Endothelial cell of umbilical vein (primary cell): ENCODE measurements at places on chromosomes 3 and 15. TPM values are rescaled to one million over a fixed set of nuclear protein-coding genes. Genes with fewer than 3 reads are reported as not detected.

Gene CLK3
- 69.2 and 75.5 TPM in 2 replicates for total RNA-seq

Gene SEC22C
- 60.7 and 61.9 TPM in 2 replicates for total RNA-seq

Gene LYSMD2
- 8.0 and 8.2 TPM in 2 replicates for total RNA-seq

Gene TNFSF10
- total RNA-seq = 18.5 and 31.2 TPM in 2 replicates

Gene CLDN18
- not detected in 2 replicates for total RNA-seq

Gene ZNF35
- 9.1 and 11.3 TPM in 2 replicates for total RNA-seq

Gene CLCN2
- 6.5 and 9.9 TPM in 2 replicates for total RNA-seq

Gene KLF15
- 1.4 and 3.0 TPM in 2 replicates for total RNA-seq

Gene NUTM1
- total RNA-seq = not detected in 2 replicates

Gene ABTB1
- total RNA-seq = 14.0 and 15.2 TPM in 2 replicates

Gene GP5
- 0.11 TPM in 1 of 2 replicates, not detected in the other for total RNA-seq

Gene SLC30A4
- 3.8 and 3.9 TPM in 2 replicates for total RNA-seq

Gene VPS18
- 32.8 and 33.3 TPM in 2 replicates for total RNA-seq

Gene ROPN1
- total RNA-seq = not detected in 2 replicates

Gene C15orf62
- total RNA-seq = 0.38 and 0.44 TPM in 2 replicates

Gene ALG1L2
- total RNA-seq = not detected in 2 replicates

GRCh38 chr3:177213801-177214535 lies 16.7 kb upstream of the TBL1XR1 start:
- DNase-seq = no peak

DNA sequence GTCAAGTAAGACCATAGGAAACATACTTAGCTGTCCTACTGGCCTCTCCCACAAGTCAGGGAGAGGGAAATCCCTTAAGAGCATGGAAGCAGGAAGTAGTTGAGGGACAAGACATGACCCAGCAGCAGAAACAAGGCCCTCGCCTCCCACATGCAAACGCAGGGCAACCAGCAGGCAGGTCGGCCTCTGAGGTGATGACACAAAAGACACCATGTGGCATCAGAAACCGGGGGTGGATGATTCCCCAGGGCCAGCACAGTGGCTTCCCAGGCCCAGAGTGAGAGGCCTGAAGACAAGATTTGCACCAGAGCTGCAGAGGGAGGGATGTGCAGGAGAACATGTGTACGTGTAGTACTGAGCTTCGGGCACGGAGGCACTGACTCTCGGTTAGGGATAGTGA lies 26.3 kb downstream of the PXYLP1 start:
- no peak for DNase-seq

GRCh38 chr3:13620281-13620680 lies 71.4 kb downstream of the FBLN2 start:
- no peak for DNase-seq

DNA sequence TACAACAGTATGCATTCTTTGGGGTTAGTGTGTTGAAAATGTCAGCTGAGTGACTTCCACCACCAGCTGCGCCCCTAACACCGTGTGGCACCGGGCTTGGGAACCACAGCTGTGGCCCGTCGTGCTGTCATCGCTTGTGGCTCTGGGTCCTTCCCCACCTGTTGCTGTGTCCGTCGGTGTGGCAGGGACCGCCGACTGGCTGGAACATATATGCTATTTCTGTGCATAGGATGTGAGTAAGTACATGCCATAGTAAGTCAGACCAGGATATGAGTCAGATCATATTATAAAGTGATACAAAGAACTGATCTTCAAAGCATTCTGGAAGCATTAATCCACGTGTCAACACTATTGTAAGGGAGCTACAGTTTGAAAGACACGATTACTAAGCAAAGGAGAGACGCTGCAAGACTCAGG lies 31.9 kb downstream of the EHD4 start:
- DNase-seq = peak; percentile 92

DNA sequence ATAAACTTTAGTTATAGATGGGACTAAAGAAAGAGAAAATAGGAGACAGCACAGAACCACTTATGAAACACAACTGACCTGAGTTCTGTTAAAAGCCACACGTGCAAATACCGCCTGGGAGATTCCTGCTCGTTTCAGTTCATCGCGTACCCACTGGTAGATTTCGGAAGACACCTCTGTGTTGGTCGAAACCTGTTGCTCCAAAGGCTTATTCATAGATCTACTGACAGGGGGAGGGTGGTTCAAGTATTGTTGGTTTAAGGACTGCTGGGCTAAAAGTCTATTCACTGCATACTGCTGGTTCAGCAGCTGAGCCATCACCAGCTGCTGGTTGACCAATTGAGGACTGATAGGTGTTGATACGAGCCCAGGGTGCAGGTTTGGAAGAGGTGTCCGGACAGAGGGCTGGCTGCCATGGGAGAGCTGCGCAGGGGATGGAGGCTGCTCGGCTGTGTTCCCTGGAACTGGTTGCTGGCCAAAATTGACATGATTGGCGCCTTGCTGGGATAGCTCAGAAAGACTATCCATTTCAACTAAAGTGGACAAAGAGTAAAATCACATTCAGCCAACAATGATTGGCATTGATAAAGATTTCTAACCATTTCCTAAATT lies 30.6 kb downstream of the SATB1 start:
- DNase-seq = no peak

- DNase-seq = peak; percentile 29
These were observed 16.5 kb upstream of the PLXND1 start for GRCh38 chr3:129622933-129623332.

- no peak for DNase-seq
These were observed 11.1 kb upstream of the LACTB start for GRCh38 chr15:63110428-63111026.

DNA sequence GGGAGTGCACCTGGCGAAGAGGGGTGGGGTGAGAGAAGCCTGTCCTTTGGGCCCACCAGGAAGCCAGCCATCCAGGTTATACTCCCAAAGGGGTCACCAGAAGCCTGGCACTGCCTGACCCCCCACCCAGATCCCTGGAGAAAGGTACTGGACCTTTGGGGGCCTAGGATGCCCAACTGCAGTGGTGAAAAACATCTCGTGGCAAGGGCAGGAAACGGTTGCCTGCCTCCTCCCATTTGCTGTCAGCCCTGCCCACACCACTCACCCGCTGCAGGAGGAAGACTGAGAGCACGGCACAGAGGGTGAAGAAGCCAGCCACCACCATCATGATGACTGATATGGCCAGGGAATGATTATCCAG lies 2.2 kb upstream of the ULK3 start:
- no peak for DNase-seq

- no peak for DNase-seq
These were observed 14.4 kb upstream of the KY start for GRCh38 chr3:134665243-134665642.

DNA sequence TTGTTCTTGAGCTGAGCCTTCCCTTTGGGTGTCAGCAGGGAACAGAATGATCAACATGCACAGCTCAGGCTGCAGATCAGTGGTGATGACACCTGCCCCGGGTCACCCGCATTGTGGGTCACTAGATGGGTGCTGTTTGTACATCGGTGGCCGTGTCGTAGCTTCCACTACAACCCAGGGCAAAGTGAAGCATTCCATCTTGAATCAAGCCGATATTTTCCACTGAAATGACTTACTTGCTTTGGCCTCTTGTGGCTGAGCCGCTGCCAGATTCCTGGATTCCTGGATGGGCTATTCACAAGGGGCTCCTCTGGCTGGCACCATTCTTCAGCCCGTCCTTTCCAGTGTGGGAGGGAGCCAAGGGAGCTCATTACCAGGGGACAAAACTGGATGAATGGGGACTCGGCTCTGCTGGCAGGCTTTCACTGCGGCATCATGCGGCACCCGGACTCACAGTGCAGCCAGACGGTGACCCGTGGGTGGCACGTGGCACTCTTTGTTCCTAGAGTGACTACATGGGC lies 65.6 kb downstream of the SLCO3A1 start:
- no peak for DNase-seq

DNA sequence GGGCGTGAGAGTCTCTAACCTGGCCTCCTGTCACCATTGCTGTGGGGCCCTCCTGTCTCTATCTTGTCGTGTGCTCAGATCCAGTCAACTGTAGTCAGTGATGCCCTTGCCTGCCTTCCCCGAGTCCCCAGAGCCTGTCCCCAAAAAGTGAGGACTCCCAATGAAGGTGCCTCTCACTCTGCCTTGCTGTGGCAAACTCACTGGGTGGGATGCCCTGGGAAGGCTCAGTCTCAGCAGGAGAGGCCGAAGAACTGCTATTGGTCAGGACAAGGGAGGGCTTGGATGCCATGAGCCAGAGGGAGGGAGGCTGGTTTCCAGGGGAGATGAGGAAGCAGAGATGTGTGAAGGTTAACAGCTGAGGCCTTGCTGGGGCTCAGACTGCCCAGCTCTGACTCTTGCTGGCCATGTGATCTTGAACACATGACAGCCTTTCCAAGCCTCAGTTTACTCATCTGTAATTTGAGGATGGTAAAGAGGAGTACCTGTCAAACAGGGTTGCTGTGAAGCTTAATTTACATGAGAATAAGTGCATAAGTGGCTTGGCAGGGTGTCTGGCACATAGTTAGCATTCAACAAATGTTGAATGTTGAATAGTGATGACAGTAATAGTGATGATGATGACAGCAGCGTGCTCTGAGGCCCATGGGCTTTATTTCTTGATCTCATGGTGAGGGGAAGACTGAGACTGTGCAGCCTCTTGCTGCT lies 8.2 kb downstream of the KY start:
- DNase-seq = no peak

- DNase-seq = no peak
These were observed 13.3 kb upstream of the CHRNB4 start for GRCh38 chr15:78654272-78654671.

DNA sequence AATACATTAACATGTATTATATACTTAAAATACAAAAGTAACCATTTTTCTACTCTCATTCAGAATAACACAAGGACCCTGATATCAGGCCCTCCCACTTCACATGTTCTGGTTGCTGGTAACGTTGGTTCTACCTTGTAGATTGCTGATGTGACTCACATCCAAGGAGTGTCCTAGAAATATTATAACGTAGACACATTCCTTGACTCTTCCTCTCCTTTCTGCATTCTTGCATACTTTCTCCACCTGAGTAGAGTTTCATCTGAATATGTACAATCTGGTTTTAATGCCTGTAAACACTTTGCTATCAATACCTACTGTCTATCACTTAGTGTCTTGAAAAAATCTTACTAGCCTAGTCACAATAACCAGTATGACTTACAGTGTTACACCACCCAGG lies 35.0 kb upstream of the NEDD4 start:
- no peak for DNase-seq

- DNase-seq = no peak
These were observed 31.7 kb upstream of the UTS2B start for GRCh38 chr3:191362037-191362436.

DNA sequence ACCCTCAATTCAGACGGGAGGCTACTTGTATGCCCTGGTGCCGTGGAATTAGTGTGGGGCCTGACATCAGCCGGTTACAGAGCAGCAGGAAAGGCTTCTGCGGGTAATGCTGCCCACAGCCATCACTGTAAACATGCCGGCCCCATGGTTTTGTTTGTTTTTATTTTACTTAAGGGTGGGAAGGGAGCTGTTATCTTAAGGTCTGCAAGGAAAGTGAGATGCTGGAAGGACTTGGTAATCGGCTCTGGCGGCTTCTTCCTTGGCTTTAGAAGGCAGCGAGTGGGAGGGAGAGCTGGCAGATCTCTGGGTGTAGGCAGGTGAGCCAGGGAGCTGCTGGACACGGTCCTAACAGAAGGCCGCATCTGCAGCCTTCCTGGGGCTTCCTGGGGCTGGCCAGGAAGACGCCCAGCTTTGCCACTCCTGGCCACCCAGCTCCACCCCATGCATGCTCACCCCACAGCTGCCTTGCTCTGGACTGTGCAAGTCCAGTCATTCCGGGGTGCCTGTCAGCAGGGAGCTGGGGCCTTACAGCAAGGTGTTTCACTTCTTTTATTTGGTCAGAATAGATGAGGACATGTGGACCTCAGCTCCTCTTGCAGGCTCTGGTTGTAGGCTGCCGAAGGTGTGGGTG lies 54.1 kb upstream of the FURIN start:
- DNase-seq = no peak

GRCh38 chr3:14991818-14992612 lies 44.6 kb downstream of the NR2C2 start:
- DNase-seq = no peak

- DNase-seq = no peak
These were observed 1.3 kb upstream of the MAP6D1 start for GRCh38 chr3:183826448-183827250.

- DNase-seq = no peak
These were observed 6.9 kb upstream of the ALPK3 start for GRCh38 chr15:84810073-84810840.

GRCh38 chr3:4680871-4681300 lies 187.7 kb downstream of the ITPR1 start:
- no peak for DNase-seq

GRCh38 chr3:58874795-58875194 lies 175.0 kb downstream of the CFAP20DC start:
- no peak for DNase-seq

GRCh38 chr3:194983121-194983520 lies 287.8 kb downstream of the XXYLT1 start:
- no peak for DNase-seq

- DNase-seq = peak; percentile 14
These were observed 38.8 kb upstream of the TNFSF10 start for GRCh38 chr3:172561897-172562640.

GRCh38 chr3:113285226-113285625 lies 73.9 kb downstream of the BOC start:
- no peak for DNase-seq
